ENCODE measurements at places on chromosomes 13 and 19.

- no peak for DNase-seq
Observed at GRCh38 chr13:113941571-113942191, 32.2 kb downstream of the C13orf46 start.

DNA sequence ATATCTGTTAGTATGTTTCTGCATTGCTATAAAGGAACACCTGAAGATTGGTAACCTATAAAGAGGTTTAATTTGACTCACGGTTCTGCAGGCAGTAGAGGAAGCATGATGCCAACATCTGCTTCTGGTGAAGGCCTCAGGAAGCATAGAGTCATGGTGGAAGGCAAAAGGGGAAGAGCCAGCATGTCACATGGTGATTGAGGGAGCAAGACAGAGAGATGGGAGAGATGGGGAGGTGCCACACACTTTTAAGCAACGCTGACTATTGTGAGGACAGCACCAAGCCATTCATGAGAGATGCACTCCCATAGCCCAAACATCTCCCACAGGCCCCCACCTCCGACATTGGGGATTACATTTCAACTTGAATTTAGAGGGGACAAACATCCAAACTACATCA lies 32.8 kb downstream of the COG6 start:
- no peak for DNase-seq

GRCh38 chr19:31378404-31378803 lies 29.2 kb upstream of the TSHZ3 start:
- no peak for DNase-seq

DNA sequence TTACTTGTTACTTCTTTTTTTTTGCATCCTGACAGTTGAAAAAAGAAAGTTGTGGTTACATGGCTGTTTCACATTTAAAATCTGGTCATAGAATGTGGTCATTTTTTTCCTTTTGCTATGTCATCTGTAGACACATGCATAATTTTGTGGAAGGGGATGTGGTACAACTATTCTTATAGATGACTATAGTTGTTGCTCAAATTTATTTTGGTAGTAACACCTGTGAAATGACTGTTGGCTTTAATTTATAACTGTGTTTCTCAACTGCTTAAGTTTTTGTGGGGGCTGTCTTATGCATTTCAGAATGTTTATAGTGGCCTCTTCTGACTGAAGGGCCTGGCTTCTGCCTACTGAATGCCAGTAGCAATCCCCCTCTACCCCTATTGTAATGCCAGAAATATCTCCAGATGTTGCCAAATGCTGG lies 130.5 kb downstream of the PAN3 start:
- no peak for DNase-seq

DNA sequence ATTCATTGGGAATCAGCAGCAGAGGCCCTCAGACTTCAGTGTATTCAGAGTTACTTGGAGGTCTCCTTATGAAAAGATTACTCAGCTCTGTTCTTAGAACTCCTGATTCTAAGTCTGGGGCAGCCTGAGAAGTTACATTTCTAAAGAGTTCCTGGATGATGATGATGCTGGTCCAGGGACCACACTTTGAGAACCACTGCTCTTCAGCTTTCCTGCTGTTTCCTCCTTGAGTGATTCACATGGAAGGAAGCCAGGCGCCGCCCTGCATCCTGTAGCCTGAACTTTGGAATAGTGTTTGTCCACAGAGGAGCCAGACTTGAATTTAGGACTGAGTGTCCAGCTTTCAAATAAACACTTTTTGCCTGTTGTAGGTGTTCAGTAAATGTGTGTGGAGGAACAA lies 2.9 kb downstream of the CEBPG start:
- DNase-seq: no peak

DNA sequence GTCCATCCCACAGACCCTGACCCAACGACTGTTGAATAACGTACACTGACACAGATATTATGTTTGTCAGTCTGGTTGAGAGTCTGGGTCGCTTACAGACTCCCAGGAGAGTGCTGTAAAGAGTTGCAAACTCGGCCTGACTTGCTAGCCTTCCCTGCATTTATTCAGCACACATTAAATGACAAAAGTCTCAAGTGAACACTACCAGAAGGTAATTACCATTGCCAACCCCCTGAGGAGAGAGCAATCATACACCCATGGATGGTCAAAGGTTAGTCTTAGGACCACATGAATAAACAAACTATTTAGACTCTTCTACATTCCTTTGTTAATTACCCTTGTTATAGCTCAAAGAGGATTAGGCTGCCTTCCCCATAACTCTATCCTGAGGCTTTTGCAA lies 1048.6 kb downstream of the PCDH17 start:
- no peak for DNase-seq

GRCh38 chr19:8306235-8307054 lies 1.7 kb downstream of the CD320 start:
- no peak for DNase-seq

GRCh38 chr13:70171151-70171550 lies 62.9 kb upstream of the KLHL1 start:
- DNase-seq: no peak

- peak; percentile 86 for DNase-seq
Observed at GRCh38 chr19:7674010-7675005, 2.6 kb upstream of the MCEMP1 start.

GRCh38 chr19:7356899-7357627 lies 8.3 kb downstream of the ARHGEF18 start:
- DNase-seq: peak; percentile 2

GRCh38 chr19:15269806-15270205 lies 37.6 kb upstream of the EPHX3 start:
- no peak for DNase-seq

- DNase-seq: peak; percentile 76
Observed at GRCh38 chr19:3210347-3211017, 14.0 kb upstream of the CELF5 start.

GRCh38 chr13:111006506-111007031 lies 91.7 kb upstream of the ANKRD10 start:
- DNase-seq: peak; percentile 9

- DNase-seq: no peak
Observed at GRCh38 chr13:97499181-97499580, 65.2 kb downstream of the RAP2A start.

DNA sequence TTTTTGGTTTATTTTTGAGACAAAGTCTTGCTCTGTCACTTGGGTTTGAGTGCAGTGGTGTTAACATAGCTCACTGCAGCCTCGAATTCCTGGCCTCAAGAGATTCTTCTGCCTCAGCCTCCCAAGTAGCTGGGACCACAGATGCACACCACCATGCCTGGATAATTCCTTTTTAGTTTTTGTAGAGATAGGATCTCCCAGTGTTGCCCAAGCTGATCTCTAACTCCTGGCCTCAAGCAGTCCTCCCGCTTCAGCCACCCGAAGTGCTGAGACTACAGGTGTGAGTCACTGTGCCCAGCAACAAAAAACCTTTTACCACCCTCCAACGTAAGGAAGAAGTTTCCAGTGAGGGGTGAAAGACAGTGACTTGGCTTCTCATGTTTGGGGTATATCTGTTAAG lies 81.1 kb upstream of the TSHZ3 start:
- no peak for DNase-seq

DNA sequence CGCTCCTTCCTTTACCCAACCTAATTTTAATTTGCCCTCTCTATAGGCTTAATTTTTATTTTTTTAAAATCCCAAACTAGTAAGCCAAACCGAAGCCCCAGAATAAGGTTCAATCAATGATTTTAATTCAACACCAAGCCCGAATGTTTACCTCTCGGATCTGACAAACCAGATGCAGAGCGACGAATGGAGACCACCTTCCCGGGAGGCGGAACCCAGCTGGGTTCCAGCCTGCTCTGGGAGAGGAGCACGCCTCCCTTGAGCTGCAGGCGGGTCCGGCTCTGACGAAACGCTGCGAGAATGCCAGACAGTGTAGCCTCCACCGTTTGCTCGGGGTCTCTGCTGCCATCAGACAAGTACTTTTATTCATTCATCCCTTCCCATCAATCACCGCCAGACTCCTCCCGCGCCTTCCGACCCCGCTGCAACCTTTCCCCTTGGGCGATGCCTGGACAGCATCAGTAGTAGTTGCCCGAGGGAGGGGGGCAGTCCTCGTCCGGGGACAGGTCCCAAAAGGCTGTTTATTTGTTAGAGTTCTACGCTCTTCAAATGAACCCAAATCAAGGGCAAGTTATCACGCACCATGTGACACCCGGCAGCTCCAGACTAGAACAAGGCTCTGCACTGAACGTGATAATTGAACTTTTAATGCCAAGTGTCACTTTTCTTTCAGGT lies 752 bp upstream of the EDNRB start:
- DNase-seq: peak; percentile 80

- DNase-seq: no peak
Observed at GRCh38 chr13:65943024-65943423, 1287.1 kb downstream of the PCDH9 start.

DNA sequence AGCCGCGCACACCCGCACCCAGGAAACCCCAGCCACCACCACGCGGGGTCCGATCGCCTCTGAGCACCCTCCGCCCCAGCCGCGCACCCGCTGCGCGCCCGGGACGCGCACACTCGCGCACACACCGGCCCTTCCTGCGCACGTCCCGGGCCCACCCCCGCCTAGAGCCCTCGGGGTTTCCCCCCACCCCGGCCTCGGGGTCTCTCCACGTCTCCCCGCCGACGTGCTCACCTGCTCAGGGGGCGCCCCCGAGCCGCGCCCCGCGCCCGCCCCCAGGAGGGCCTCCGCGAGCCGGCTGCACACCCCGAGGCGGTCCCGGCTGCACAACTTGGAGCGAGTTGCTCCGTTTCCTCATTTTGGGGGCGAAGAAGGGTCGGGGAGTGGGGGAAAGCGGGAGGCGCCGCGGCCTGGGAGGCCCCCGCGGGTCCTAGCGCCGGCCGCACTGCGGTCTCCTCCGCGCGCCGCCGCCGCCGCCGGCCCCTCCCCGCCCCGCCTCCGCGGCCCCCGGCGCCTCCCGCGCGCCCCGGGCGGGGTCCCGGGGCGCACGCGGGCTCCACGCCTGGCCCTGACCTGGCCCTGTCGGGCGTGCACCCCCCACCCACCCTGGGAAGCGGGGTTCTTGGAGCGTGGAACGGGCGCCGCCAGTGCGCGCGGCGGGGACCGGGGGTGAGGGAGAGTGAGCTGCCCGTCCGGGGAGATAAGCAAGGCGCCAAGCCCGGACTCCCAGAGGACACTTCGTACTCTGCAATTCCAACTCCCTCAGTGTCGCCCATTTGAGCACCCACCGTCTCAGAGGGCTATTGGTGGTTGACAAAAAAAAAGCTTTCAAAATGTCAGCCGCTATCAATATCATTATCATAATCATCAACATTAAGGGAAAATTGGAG lies at the start of gene MATK:
Gene MATK (minus strand): TSS at position 444 of the 887 bp plus-strand sequence. CDS start 1,246 bp downstream, outside the sequence.
- DNase-seq: peak; percentile 65

DNA sequence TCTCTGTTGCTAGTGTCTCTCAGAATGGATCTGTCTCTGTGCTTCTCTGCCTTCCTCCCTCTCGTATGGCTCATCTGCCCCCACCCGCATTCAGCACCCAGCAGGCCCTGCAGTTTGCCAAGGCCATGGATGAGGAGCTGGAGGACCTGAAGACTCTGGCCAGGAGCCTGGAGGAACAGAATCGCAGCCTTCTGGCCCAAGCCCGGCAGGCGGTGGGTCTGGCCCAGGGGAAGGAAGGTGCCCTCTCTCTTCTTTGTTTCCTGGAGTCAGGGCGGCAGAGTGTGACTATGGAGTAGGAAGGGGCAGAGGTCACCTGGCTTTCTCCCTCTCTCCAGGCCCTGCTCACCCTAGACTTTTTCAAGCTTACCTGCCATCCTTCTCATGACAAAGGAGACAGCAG lies 10.9 kb downstream of the KASH5 start:
- DNase-seq: no peak

DNA sequence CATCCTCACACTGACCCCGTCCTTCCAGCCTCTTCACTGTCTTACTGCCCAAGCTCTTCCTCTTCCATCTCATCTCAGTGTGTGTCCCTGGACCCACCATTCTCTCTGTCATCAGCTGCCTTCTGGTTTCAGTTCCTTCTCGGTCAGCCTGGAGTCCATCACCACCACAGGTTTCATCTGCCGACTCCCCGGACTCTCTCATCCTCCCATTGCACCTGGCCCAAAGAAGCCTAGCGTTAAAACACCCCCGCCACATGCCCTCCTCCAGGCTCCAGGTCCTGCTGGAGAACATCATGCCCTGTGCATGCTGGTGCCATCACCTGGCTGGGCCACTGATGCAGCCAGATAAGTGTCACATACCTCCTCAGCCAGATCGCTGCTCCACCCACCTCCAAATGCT lies 122.1 kb upstream of the GPR12 start:
- no peak for DNase-seq

- no peak for DNase-seq
Observed at GRCh38 chr19:9039728-9040127, 29.5 kb upstream of the MUC16 start.

DNA sequence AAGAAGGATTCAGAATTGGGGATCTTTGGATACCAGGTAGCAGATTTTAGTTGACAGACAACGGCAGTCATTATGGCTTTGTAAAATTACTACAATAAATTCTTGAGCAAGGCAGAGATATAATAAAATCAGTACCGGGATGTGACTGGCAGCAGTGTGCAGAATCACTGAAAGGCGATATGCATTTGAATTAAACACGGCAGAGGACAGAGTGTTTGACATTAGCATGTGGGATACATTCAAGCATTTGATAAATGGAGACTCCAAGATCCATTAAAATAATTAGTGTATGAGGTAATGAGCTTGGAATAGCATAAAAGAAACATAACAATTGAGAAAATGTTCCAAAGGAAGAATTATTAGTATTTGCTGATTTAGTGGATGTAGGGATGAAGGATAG lies 36.8 kb downstream of the LCP1 start:
- DNase-seq: no peak

- peak; percentile 4 for DNase-seq
Observed at GRCh38 chr13:107373551-107373950, 805.6 kb upstream of the ARGLU1 start.

- DNase-seq: peak; percentile 36
Observed at GRCh38 chr13:48595431-48596429, 58.0 kb upstream of the CYSLTR2 start.

DNA sequence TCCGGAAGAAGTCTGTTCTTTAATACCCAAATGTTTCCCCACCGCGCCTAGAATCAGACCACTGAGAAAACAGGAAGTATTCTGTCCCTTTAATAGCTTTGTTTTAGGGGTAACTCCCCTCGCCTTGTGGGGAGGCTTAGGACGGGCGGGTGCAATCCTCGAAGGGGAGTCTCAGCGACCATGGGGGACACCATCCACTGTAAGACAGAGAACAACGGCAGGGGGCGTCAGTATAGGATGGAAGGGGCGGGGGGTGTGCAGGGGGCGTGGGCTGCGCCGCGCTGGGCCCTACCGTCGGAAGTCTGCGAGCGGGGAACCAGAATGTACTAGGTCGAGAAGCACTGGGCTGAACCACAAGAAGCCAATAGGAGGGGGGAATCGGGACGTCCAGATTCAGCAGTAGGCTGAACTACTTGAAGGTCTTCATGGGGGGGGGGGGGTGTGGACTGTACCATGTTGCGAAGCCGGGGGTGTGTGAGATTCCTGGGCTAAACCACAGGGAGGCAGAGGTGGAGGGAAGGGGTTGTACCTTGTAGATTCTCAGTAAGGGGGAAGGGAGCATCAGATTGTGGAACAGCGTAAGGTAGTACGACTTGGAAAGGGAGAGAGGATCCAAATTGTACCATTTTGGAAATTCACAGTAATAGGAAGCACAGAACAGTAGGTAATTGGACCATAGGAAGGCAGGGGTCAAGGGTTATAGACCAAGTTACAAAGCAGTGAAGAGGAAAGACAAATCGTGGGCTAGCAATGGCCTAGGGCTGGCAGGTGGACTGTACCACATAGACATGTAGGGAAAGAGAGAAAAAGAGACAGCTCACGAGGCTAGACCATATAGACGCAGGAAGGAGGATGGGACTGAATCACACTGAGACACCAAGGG lies 1.0 kb upstream of the DBP start:
- DNase-seq: peak; percentile 78

All from HEK293T (cell line).